ENCODE measurements at places on chromosomes 11 and 22.

DNA sequence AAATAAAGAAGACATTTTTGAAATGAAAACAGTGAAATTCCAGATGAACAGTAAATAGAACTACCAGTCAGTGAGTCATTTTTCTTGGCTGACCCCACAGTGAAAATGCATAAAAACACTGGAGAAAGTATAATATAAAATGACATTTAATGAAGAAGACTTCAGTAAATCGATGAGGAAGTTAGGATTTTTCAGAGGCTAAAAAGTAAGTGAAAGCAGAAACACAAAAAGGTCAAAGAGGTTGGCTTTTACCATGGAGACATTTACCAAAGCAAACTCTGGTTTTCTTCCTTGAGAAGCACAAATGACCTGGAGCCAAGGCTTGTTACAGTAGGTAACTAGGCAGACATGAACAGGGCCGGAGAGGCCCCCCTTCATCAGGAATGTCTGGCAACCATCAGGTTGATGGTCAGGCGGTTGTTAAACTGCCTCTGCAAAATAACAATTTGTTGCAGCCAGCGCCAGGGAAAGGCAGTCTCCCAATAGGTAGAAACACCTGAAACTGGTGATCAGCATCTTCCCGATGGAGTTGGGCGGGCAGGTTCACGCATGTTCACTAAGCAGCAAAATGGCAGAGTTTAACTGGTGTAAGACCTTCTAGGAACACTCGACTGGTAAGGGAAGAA, 16.7 kb upstream of the TMEM123 start:
- no peak for DNase-seq

DNA sequence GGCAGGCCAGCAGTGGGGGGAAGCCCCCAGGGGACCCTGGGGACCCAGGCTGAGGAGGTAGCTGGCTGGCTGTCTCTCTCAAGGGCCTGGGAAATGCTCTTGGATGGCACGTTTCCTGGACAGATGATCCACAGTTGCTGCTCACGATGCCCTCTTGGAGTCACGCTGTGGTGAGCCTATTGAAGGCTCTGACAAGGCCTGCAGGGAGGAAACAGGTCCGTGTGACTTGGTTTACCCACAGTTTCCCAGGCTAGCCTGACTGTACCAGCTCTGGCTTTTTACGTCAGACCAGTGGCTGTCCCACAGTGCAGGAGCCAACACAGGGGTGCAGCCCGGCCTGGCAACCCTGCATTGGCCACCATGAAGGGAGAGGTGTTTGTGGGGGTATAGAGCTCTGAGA, 29.2 kb upstream of the PPARA start:
- DNase-seq: no peak

- DNase-seq: no peak
These were observed 571 bp downstream of the CCDC15 start for GRCh38 chr11:124954590-124954955.

GRCh38 chr22:31977141-31977841, 33.0 kb downstream of the YWHAH start:
- peak; percentile 83 for DNase-seq

DNA sequence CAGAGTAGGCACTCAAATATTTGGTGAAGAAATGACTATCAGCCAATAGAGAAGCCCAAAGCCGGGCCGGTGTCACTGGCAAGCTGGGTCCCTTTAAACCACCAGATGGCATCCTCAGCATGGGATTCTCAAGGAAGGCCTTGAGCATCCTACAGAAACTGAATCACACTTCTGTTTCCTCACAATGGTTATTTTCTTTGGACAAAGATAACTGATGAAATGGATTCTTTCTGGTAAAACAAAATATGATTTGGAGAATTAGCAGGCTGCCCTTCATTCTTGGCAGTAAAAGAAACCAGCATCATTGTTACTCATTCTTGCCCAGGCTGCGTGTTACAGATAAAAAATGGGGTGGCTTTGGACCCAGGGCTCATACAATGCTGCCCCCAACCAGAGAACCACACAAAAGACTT, 30.3 kb upstream of the ASPHD2 start:
- no peak for DNase-seq

Measured in activated CD4-positive, CD25-positive, alpha-beta regulatory T cell treated with anti-CD3 and anti-CD28 coated beads, Interleukin-2, amount 50 U/mL, for 72 hours (primary cell).